ENCODE measurements at places on chromosomes 7 and 10. TPM values are rescaled to one million over a fixed set of nuclear protein-coding genes. Genes with fewer than 3 reads are reported as not detected.

- DNase-seq: no peak
Measured at GRCh38 chr7:77252506-77252905, 52.9 kb upstream of the FGL2 start.

- no peak for DNase-seq
Measured at GRCh38 chr7:6340241-6340640, 67.8 kb upstream of the CYTH3 start.

HYAL4 gene
- not detected for total RNA-seq

GIGYF1 gene
- 4.0 TPM for total RNA-seq

GRCh38 chr7:35908331-35909216 lies 107.7 kb downstream of the SEPTIN7 start:
- no peak for DNase-seq

GBX1 gene
- not detected for total RNA-seq

MALSU1 gene
- total RNA-seq: 148 TPM

DNA sequence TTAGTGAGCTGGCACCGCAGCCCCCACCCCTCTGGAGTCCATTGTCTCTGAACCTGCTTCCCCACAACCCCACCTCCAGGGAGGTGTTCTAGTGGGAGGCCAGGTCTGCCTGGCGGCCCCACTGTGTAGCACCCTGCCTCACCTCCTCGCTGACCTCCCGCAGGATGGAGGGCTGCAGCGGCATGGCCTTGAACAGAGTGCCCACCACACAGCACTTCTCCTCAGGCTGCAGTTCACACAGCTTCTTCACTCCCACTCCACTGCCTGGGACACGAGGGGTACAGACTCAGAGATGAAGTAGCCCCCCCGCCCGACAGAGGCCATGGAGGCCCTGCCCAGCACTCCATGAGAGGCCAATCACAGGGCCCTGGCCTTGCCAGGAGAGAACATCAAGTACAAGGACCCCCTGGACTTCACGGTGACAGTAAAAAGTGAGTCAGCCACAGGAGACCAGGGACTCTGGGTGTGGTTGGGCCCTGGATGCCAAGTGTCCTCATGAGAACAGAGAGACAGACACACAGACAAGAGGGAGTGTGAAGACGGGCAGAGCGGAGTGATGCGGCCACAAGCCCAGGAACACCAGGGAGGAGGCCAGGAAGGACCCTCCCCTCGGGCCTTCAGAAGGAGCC lies 5.4 kb downstream of the POLD2 start:
- no peak for DNase-seq

DNA sequence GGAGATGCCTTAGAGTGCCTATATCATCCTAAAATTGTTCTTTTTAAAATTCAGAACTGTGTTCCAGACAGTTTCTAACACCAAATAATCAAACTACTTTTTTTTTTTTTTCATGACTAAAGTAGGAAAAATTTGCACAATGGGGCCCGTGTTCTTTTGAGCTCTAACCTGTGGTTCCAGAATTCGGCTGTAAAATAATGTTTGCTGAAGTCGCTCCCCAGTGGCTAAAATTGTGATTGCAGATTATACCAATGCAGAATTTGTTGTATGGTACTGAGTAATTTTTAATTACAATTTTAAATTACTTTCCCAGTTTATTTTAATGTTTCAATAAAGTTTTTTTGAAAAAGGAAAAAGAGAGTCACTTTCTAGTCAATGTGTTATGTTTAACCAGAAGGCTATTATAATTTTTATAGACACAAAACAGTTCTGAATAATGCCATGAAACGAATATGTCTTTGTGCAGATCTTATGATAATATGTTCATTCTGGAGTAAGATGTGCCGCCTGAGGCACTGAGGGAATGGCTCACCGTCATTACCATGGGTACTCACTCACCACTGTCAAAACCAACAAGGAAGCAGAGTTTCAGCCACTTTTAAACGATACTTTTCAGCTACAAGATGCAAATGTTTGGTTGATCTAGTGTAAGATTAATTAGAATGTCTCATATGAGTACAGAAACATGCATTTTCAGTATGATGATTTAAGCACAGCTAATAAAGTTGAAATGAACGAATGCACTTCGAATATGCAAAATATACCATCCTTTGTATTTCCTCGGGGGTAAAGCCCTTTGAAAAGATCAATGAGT lies 173.6 kb downstream of the PRKCQ start:
- peak; percentile 35 for DNase-seq

VPS37D gene
- total RNA-seq: 1.7 TPM

ACSM6 gene
- not detected for total RNA-seq

GSTO1 gene
- 214 TPM for total RNA-seq

- DNase-seq: peak; percentile 33
Measured at GRCh38 chr10:52004342-52004949, 305.1 kb upstream of the CSTF2T start.

AASS gene
- 2.4 TPM for total RNA-seq

GRCh38 chr7:121531175-121532070 lies 135.3 kb upstream of the FAM3C start:
- peak; percentile 42 for DNase-seq
